ENCODE measurements at places on chromosomes 13 and 19. TPM values are rescaled to one million over a fixed set of nuclear protein-coding genes. Genes with fewer than 3 reads are reported as not detected.

COL5A3 gene
- 37.6 TPM for total RNA-seq

CHAMP1 gene
- total RNA-seq: 15.4 TPM

JUNB gene
- 240 TPM for total RNA-seq

ZGLP1 gene
- 1.8 TPM for total RNA-seq

EFNA2 gene
- not detected for total RNA-seq

HSD17B14 gene
- total RNA-seq: 14.6 TPM

SMIM44 gene
- total RNA-seq: not detected

TRPC4 gene
- total RNA-seq: 7.6 TPM

OR7A5 gene
- total RNA-seq: not detected
